ENCODE measurements at places on chromosomes 2 and 18.

DNA sequence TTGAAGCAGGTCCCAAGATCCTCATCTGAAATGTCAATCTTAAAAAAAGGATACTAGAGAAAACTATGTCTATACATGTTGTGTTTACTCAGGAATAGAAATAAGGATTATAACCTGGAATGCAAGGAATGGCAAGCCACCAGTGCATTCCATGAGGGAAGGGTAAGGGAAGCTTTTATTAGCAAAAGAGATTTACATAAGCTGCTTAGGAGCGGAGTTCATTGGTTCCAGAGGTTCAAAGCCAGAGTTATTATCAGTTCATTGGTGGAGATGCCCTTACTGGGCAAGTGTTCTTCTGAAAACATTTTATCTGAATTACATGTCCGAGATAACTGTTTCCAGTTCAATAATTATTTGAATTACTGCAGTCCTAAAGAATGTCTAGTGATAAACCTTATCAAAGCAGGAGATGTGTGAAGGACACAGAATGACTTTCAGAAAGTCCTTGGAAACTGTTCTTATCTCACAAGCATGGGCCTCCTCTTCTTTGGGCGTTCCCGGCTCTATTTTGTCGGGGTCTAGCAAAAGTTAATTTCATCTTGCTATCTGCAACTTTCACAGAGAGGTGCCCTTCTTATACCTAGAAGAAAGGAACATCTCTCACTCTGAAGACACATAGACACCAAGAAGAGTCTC is 23.5 kb downstream of the COMMD1 start:
- DNase-seq: no peak

DNA sequence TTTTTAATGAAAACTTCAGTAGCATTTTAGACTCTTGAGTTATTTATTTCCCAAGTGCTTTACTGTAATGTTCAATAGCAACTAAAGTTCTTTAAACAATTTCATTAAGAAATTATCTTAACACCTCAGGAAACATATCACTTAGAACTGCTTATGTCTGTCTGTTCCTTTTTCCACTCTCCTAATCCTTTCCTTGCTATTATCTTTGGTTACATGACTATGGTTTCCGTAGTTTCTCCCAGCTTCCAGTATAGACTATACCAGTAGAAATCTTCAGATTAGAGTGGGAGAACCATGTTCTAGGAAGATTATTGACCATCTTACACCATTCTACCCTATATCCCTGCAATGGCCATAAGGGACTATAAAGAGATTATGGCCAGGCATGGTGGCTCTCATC is 280.0 kb downstream of the EXOC6B start:
- no peak for DNase-seq

GRCh38 chr2:67466734-67467133 is 69.6 kb downstream of the ETAA1 start:
- DNase-seq: no peak

- no peak for DNase-seq
Measured at GRCh38 chr2:200056105-200056504, 100.7 kb downstream of the MAIP1 start.

GRCh38 chr2:182504903-182505302 is 78.1 kb upstream of the PDE1A start:
- peak; percentile 69 for DNase-seq

GRCh38 chr2:55233658-55233940 is 1.1 kb downstream of the RPS27A start:
- DNase-seq: no peak

GRCh38 chr2:24247164-24247563 is 72.3 kb downstream of the FAM228A start:
- no peak for DNase-seq

GRCh38 chr2:20175931-20176330 is 49.0 kb downstream of the SDC1 start:
- DNase-seq: no peak

- DNase-seq: no peak
Measured at GRCh38 chr18:62741118-62741566, 25.8 kb downstream of the PHLPP1 start.

DNA sequence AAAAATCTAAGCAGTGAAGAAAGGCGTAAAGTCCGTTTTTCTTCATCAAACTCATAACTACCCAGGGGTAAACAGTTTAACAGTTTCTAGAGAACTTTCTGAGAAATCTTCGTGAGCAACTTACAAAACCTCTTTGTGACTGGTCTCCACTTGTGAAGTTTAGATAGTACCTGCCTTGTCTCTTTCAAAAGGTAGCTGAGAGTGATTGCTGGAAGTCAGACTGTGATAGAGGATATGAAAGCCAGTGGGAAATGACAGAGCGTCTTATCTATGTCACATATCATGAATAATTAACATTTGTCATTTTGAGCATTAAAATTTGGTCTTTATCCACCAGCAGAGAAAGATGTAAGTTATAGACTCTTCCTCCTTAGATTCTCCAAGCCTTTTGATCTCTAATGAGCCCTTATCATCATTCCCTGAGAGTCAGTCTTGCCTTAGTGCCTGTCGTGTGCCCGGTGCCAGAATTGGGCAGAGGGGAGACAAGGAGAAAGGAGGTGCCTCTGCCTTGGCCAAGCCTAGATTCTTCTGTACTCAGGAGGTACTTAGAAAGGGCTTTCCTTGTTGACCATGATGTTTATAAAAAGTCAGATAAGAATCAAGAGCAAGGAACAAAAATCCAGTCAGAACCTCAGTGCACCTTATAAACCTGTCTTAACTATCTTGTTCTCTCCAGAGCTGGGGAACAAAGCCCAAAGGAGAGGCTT is 205.1 kb upstream of the EPAS1 start:
- no peak for DNase-seq

DNA sequence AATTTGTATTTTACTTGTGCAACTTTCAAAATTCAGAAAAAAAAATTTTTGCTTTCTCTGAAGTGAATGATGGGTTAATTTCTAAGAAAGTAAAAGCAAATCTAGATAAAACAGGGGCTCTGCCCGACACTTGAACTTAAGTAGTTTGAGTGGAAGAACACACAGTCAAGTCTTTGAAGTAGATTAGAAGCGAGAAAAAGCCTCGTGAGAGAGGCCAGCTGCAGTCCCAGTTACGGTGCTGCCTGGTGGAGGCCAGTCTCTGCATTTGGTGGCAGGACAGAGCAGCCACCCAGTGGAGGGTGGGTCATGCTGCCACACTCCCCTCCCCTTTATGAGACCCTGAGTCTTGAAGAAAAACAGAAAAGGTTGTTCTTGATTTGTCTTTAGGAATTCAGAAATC is 81.8 kb downstream of the INPP5D start:
- no peak for DNase-seq

GRCh38 chr2:208350610-208351009 is 56.0 kb upstream of the PTH2R start:
- DNase-seq: no peak

- no peak for DNase-seq
Measured at GRCh38 chr2:64201151-64201550, 56.9 kb upstream of the PELI1 start.

GRCh38 chr2:19787134-19787533 is 114.6 kb downstream of the TTC32 start:
- DNase-seq: no peak

- no peak for DNase-seq
Measured at GRCh38 chr2:161119483-161119882, 40.7 kb upstream of the TANK start.

DNA sequence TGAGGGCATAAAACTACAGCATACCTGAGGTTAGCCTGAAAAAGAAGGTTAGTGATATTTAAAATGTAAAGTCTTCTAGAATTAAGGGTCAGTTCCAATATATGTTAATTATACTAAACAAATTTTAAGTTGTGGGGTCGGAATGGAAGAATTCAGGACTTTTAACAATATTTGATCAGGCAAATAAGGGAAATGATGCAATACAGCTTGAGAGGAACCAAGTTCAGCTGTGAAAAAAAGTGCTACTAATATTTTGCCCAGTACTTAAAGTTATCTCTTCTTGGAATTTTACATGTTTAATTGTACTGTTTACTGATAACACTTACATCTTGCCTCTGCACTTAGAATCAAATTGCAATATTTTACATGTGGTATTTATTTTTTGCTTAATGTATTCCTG is 345.5 kb upstream of the CWC22 start:
- DNase-seq: no peak

GRCh38 chr18:46402396-46402795 is 254.6 kb downstream of the LOXHD1 start:
- no peak for DNase-seq

DNA sequence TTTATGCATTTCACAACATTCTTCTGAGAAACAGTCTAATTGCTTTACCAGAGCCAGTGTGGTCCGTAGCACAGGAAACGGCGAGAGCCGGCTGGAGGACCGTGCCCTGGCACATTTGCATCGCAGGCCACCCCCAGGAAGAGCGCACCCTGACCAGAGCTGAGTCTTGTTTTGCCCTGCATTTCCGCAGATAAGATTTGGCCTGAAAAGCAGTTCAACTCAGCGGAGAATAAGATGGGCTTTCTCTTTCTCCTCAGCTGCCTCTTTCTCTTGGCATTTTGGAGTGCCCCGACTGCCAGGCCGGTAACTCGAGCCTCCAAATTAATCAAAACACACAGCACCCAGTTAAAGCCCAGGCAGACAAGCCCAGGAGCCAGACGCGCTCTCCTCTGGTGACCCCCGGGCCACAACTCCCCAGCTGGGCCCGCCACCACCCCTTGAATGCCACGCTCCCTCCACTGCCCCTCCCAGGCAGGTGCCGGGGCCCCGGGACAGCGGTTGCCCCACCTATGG is 464 bp downstream of the COL4A4 start:
- DNase-seq: no peak

GRCh38 chr2:219178377-219179175 is 501 bp downstream of the RETREG2 start:
- no peak for DNase-seq

- DNase-seq: peak; percentile 28
Measured at GRCh38 chr18:33946336-33946735, 278.4 kb downstream of the NOL4 start.

DNA sequence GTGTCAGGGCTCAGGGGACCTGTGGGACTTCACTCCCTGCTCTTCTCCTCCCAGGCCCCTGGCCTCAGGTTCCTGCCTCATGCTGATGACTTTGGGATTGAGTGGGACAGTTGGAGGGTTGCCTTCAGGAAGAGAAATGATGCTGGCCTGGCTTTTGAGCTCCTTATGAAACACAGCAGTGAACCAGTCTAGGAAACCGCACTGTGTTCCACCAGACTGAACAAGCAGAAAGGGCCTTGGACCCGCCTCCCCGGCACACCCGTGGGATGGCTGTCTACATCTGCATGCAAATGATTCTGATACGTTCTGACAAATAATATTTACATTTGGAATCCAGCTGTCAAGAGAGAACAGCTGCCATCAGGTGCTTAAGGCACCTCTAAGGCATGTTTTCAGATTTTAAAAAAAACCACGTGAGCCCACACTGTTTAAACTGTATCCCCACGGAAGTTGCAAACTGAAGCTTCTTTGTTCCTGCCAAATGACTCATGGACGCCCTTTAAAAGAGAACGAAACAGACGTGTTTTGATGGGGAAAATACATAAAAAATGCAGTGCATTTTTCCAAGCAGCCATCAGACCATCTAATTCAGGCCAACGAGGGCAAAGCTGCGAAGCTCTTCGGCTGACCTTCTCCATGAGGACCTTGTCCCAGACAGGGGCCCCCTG is 27.6 kb upstream of the ASAP2 start:
- peak; percentile 53 for DNase-seq

GRCh38 chr2:100603948-100604633 is 41.3 kb downstream of the PDCL3 start:
- no peak for DNase-seq

DNA sequence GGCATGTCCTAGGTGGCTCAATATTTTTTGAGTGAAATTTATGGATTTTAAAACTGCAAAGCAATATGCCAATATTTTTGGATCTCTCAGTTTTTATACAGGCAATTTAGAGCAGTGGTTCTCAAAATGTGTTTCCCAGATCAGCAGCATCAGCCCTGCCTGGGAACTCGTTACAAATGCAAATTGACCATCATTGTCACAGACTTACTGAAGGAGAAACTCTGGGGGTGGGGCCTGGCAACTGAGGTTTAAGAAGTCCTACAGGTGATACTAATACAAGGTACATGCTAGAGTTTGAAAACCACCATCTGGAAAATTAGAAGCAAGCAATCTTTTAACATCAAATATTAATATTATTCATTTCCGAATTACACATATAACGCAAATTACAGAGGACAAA is 215.6 kb upstream of the PID1 start:
- DNase-seq: no peak

- no peak for DNase-seq
Measured at GRCh38 chr2:110837446-110838409, 105.4 kb downstream of the ACOXL start.

GRCh38 chr18:24840051-24840450 is 379.6 kb downstream of the HRH4 start:
- no peak for DNase-seq

- no peak for DNase-seq
Measured at GRCh38 chr2:173669271-173669853, 295.8 kb downstream of the SP3 start.

DNA sequence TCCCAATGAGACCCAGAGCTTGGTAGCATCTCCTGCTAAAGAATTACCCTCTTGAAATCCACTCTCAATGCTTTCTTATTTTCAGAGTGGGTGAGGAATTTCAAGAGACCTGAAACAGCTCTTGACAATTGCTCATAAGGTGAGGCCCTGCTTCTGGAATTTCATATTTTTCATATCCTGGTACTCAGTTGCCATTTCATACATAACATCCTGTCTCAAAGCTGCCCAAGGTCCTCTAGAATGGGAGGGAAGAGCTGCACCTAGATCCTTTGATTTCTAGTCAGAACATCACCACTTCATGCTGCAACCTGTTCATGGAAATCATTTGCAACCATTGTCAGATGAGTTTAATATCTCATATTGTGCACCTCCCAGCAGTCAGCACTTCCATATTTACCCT is 404.8 kb upstream of the GALNT5 start:
- no peak for DNase-seq

DNA sequence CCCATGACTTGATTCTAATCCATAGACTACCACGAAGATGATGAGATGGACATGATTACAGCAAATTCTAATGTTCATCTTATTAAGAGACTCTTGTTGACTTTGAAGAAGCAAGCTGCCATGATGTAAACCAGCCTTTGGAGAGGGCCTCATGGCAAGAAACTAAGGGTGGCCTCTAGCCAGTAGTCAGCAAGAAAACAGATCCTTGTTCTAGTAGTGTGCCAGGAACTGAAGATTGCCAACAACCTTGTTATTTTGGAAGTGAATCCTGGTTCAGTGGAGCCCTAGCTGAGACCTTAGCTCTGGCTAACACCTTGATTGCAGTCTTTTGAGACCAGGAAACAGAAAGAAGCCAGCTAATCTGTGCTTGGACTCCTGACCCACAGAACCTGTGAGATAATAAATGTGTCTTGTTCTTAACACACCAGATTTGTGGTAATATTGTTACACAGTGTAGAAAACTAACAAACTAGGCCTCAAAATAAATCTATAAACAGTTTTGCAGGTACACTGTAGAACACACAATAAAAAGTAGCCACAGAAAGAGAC is 10.0 kb downstream of the PHOSPHO2 start:
- no peak for DNase-seq

Data from HS-5 (cell line).